H1 (cell line): ENCODE measurements at places on chromosomes 3 and 15. TPM values are rescaled to one million over a fixed set of nuclear protein-coding genes. Genes with fewer than 3 reads are reported as not detected.

XCR1 gene
- total RNA-seq: not detected in 2 replicates

DNA sequence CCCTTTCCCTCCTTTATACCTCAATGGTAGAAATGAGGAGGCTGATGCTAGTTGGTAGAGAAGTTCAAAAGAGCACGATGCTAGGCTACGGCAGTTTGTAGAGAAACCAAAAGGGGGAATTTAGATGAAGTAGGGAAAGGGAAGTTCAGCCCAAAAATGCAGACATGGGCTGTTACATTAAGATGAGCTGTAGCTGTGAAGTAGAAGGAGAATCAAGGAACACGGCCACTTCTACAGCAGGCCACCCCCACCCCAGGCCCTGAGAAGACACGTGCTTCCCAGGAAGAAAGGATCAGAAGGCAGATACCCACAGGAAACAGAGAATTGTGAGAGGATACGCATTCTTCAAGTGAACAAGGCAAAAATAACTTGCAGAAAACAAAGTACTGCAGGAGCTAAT is 2.1 kb upstream of the PARP14 start:
- no peak overlapping the region for H3K27ac ChIP-seq
- H3K27me3 ChIP-seq: no peaks in the 10 kb centered on the region
- no peak overlapping the region for H3K4me3 ChIP-seq
- no peak for DNase-seq
- no peaks in the 10 kb centered on the region for H3K36me3 ChIP-seq

OCA2 gene
- total RNA-seq: 0.20 and 0.57 TPM in 2 replicates

ERICH6 gene
- not detected in 2 replicates for total RNA-seq

C15orf62 gene
- total RNA-seq: 0.56 and 0.57 TPM in 2 replicates

DNA sequence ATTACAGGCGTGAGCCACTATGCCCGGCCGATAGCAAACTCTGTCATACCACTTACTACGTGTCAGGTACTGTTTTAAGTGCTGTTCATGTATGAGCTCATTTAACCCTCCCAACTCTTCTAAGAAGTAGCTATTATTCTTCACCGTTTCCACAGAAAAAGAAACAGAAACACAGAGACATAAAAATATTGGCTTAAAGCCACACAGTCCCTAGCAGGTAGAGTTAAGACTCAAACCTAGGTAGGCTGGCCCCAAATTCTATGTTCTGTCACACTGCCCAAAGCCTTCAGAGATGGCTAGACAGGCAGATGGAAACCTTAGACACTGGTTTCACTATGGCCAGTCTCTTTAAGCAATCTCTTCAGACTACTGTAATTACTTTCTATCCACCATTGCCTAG is 149.8 kb upstream of the KCNMB2 start:
- no peak for DNase-seq
- H3K27ac ChIP-seq: no peak overlapping the region
- no peaks in the 10 kb centered on the region for H3K4me1 ChIP-seq
- no peaks in the 10 kb centered on the region for H3K36me3 ChIP-seq
- H3K4me3 ChIP-seq: no peak overlapping the region

GRCh38 chr3:126261037-126261436 is 80.7 kb upstream of the ALDH1L1 start:
- H3K27ac ChIP-seq: no peak overlapping the region
- peaks cover under 1% of the 10 kb centered on the region; the same call in 1 of the 2 replicates for H3K4me1 ChIP-seq
- H3K36me3 ChIP-seq: no peaks in the 10 kb centered on the region
- no peak overlapping the region for H3K4me3 ChIP-seq
- no peak for DNase-seq
- no peaks in the 10 kb centered on the region for H3K27me3 ChIP-seq

DNA sequence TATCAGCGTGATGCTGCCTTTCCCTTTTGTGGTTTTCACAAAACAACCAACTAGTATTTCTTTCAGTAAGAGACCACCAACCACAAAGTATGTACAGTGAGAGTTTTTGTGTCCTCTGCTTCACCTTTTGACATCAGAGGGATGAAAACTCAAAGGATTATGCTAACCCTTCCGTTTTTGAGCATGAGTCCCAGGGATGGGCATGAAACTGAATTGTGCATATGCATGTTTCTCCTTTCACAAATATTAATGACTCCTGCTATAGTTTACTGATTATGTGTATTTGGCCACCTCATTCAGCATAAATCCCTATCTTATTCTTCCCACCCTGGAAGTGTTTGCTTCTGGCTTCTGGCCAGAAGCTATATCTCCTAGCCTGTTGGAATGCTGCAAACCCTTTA is 59.2 kb downstream of the RSRC1 start:
- DNase-seq: no peak
- H3K4me3 ChIP-seq: no peak overlapping the region
- H3K36me3 ChIP-seq: no peaks in the 10 kb centered on the region

GRCh38 chr15:75620841-75621391 is 4.6 kb downstream of the SNUPN start:
- peaks cover 20% of the 10 kb centered on the region for H3K36me3 ChIP-seq
- no peaks in the 10 kb centered on the region for H3K27me3 ChIP-seq
- H3K27ac ChIP-seq: no peak overlapping the region
- DNase-seq: no peak
- no peaks in the 10 kb centered on the region for H3K4me1 ChIP-seq

- no peaks in the 10 kb centered on the region for H3K36me3 ChIP-seq
- H3K27ac ChIP-seq: no peak overlapping the region
- H3K27me3 ChIP-seq: no peaks in the 10 kb centered on the region
- DNase-seq: no peak
- H3K4me3 ChIP-seq: no peak overlapping the region
Measured at GRCh38 chr3:131393051-131393450, 11.5 kb downstream of the NUDT16 start.

DNA sequence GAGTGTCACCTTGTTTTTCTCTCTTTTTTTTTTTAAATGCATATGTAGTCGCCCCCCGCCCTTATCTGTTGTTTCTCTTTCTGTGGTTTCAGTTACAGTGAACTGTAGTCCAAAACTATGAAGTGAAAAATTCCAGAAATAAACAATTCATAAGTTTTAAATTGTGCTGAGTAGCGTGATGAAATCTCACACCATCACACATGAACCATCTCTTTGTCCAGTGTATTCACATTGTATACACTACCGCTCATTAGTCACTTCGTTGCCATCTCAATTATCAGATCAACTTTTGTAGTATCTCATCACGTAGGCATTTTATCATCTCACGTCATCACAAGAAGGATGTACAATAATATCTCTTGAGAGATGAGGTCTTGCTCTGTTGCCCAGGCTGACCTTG is 62.5 kb upstream of the MLF1 start:
- no peaks in the 10 kb centered on the region for H3K27me3 ChIP-seq
- no peaks in the 10 kb centered on the region for H3K4me1 ChIP-seq
- no peaks in the 10 kb centered on the region for H3K36me3 ChIP-seq

GRCh38 chr3:106811376-106811775 is 565.9 kb upstream of the CCDC54 start:
- no peaks in the 10 kb centered on the region for H3K4me1 ChIP-seq
- no peak for DNase-seq
- H3K27me3 ChIP-seq: no peaks in the 10 kb centered on the region
- H3K36me3 ChIP-seq: no peaks in the 10 kb centered on the region; the same call in 1 of the 2 replicates
- H3K4me3 ChIP-seq: no peak overlapping the region

DNA sequence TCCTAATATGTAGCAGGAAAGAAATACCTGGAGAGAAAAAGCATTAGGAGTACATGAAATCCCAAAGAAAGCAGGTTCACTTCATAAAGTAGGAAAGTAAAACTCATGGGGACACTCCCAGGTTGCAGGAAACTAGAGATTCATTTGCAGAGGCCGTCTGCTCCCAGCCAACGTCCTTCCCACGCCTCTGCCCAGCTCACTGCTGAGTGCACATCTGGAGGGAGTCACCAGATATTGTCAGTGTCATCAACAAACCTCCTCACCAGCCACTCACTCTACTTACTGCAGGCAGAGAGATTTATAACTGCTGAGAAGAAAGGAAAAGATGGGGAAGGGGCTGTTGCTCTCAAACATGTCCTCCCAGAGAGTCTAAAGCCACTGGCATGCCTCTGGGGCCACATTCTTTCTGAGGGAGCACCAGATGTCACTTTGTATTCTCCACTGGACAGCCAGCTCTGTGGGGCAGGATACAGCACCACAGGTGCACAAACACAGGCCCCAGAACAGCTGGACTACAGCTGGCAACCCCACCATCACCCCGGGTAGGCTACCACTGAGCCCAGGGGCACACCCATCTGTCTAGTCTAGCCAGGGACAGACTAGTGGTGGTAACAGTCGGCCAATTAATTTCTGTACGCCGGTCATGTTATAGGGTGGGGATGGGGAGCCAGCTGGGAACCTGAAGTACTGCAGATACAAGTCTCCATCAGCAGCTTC is 64.5 kb downstream of the NPTN start:
- H3K4me3 ChIP-seq: no peak overlapping the region
- peaks cover 35% of the 10 kb centered on the region for H3K36me3 ChIP-seq

DNA sequence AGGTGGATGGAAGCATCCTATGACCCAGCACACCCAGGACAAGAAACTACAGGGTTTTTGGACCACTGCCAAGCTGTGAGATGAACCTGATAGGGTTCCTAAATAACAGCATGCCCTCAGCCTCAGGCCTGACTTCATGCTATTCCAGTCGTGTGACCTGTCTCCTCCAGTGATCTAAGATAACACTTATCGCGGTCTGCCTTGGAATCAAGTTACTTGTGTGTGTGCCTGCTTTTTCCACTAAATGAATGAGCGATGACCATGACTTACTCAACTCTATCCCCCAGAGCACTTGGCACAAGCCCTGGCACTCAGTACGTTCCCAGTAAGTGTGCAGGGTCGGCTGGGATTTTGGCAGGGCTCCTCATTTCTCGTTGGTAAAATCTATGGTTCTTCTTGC is 172.7 kb upstream of the TP63 start:
- H3K4me3 ChIP-seq: no peak overlapping the region
- no peaks in the 10 kb centered on the region for H3K36me3 ChIP-seq
- H3K4me1 ChIP-seq: no peaks in the 10 kb centered on the region
- DNase-seq: no peak
- no peaks in the 10 kb centered on the region for H3K27me3 ChIP-seq
- H3K27ac ChIP-seq: no peak overlapping the region

LACTB gene
- total RNA-seq: 14.9 and 15.6 TPM in 2 replicates

FBXO40 gene
- total RNA-seq: 0.06 TPM in 1 of 2 replicates, not detected in the other
